RPMI7951 (cell line): ENCODE measurements at places on chromosomes 2 and 18. TPM values are rescaled to one million over a fixed set of nuclear protein-coding genes. Genes with fewer than 3 reads are reported as not detected.

GRCh38 chr18:2982452-2983269 is 30.3 kb downstream of the LPIN2 start:
- peak; percentile 8 for DNase-seq

DNA sequence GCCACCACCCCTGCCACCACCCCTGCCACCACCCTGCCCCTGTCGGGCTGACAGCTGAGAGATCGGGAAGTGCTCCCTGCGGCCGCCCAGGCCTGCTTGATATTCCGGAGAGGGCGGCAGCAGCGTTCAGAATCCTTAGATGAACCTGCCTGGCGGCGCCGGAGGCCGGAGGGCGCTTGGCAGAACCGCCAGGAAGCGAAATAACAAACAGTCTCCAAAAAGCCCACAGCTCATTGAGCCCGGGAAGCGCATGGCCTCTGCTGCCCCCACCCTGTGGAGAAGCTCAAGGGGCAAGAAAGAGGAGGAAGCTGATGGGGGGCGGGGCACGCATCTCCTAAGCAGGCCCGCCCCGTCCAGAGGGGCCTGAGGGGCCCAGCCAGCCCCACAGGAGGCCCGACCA is 92.2 kb upstream of the MBOAT2 start:
- DNase-seq, result peak; percentile 35

Gene HOXD11
- 0.10 TPM in 1 of 2 replicates, not detected in the other for total RNA-seq

- no peak for DNase-seq
Measured at GRCh38 chr18:33460681-33461080, 20.2 kb upstream of the CCDC178 start.

Gene IKZF2
- 3.8 and 4.1 TPM in 2 replicates for total RNA-seq

DNA sequence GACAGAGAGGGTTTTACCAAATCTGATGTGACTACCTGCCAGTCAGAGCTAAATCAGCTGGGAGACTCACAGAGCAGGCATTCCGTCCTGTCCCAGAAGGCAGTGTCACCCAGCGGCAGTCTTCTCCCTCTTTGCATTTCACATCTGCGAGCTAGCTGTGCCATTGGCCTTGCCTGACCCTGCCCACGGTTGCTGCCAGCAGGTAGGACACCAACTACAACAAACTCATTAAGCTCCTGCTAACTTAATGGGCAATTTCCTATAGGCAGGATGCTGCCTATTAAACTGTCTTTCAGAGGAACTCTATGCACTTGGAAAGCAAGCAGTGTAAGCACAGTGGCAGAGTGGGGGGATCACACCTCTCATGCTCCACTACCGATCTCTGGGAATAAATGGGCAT is 116.4 kb upstream of the CAPN13 start:
- DNase-seq, result no peak

- DNase-seq, result no peak
Measured at GRCh38 chr2:30180226-30180625, 33.4 kb downstream of the YPEL5 start.

DNA sequence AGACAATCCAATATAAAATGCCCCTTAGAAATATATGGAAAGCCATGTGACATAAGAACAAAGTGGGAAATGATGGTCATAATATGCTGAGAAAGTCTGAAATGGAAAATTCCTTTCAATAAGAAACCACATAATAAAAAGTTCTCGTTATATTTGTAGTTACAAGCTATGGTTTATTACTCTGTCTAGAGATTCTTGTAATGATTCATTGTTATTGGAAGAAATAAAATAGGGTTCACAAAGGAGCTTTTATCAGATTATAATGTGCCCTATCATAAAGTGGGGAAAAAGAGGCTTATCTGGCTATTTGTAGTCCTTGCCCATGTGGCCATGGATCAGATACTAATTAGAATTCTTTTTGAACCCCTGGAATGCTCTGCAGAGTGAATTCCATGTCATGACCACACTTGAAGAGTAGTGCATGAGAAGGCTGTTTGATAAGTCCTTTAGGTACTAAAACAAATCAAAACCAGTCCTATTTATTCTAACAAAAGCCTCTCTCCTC is 420.7 kb upstream of the NRP2 start:
- DNase-seq, result peak; percentile 14

DNA sequence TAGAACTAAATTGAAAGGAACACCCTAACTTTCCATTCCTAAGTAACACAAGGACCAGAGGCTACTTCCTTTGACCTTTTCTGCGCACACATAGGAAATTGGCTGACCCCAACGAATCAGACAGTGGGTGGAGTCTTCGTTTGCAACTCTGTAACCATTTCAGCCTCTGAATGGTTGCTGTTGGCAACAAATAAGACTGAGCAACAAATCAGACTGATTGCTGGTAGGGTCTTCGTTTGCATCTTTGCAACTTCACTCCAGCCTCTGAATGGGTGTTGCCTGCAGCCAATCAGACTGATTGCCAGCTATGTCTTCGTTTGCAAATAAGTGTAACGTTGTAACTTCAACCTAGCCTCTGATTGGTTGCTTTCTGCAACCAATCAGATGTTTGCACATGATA is 34.6 kb downstream of the USP40 start:
- DNase-seq, result no peak

Gene SERPINB11
- total RNA-seq, result not detected in 2 replicates

GRCh38 chr2:143422681-143423080 is 293.5 kb downstream of the ARHGAP15 start:
- DNase-seq, result no peak

DNA sequence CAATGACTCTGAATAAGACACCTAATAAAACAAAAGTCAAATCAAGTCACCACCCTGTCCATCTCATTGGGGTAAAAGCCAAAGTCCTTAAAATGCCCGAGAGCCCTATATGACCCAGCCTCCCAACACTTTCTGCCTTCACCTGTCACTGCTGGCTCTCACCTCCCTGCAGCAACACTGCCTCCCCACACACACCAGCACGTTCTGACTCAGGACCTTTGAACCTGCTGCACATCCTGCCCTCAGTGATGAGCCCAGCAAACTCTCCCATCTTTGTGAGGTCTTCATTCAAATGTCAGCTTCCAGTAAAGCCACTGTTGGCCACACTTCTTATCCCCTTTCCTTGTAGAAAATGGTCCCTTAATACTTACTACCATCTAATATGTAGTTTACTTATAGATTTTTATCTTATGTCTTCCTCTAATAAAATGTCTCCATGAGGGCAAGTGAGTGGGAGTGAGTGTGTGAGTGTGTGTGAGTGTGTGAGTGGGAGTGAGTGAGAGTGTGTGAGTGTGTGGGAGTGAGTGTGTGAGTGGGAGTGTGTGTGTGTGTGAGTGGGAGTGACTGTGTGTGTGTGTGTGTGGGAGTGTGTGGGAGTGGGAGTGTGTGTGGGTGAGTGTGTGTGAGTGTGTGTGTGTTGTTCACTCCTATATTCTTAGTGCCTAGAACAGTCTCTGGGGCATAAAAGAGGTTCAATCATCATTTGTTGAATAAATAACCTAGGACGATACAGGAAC is 504.7 kb downstream of the EIPR1 start:
- DNase-seq, result no peak

DNA sequence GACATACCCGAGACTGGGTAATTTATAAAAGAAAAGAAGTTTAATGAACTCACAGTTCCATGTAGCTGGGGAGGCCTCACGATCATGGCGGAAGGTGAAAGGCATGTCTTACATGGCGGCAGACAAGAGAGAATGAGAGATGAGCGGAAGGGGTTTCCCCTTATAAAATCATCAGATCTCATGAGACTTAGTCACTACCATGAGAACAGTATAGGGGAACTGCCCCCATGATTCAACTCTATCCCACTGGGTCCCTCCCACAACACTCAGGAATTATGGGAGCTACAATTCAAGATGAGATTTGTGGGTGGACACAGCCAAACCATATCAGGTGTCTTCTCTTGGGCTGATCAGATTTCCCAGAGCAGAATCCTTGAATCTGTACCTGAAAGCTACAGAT is 617.3 kb upstream of the ID2 start:
- DNase-seq, result no peak

GRCh38 chr2:149084924-149085795 is 46.7 kb downstream of the LYPD6B start:
- peak; percentile 26 for DNase-seq

- peak; percentile 61 for DNase-seq
Measured at GRCh38 chr2:177147093-177147694, 65.4 kb upstream of the HNRNPA3 start.

DNA sequence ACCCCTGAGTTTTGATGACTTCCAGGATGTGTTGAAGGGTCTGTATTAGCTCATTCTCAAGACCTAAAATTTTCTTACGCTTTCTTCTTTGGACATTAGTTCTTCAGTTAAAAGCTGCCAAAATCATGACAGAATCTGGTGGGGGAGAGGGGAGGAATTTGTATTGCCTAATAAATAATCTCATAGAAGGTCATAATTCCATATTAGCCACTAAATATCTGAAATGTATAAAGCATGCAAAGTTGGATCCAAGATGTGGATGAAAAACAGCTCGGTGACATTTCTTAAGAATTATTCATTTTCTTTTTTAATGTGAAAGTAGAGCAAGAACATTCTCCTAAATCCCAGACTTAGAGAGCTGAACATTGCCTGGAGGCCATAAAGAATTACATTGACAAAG is 120.1 kb downstream of the MMADHC start:
- no peak for DNase-seq

DNA sequence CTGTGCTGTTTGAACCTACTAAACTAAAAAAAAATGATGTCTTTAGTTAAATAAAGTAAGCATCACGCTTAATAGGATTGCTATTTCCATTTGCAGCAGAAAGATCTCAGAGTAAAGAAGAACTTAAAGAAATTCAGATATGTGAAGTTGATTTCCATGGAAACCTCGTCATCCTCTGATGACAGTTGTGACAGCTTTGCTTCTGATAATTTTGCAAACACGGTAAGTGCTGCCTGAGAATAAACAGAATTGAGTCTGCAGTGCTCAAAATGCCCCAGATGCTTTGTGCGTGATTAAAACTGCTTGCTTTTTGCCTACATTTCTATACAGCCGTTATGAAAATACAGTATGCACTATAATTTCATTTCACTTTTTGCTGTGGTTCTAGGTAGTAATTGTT is 3.9 kb downstream of the CDCA7 start:
- DNase-seq, result no peak

DNA sequence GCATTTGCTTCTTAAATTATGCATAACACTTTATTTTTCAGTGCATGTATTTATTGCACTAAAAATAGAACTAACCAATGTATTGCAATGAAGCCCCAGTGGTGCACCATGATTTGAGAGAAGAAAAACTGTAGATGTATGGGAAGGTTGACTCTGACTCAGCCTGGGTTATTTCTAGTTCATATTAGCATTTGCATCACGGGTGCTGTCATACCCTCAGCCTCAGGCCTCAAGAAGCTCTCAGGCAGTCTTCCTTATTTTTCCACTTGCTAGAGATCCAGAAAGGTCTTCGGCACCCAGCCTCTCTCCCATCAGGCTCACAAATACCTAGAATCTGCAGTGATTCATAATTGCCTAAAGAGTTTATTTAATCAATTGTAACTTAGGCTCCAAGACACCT is 148.0 kb downstream of the DNER start:
- peak; percentile 50 for DNase-seq

- peak; percentile 60 for DNase-seq
Measured at GRCh38 chr2:17857021-17857420, 21.4 kb upstream of the KCNS3 start.

DNA sequence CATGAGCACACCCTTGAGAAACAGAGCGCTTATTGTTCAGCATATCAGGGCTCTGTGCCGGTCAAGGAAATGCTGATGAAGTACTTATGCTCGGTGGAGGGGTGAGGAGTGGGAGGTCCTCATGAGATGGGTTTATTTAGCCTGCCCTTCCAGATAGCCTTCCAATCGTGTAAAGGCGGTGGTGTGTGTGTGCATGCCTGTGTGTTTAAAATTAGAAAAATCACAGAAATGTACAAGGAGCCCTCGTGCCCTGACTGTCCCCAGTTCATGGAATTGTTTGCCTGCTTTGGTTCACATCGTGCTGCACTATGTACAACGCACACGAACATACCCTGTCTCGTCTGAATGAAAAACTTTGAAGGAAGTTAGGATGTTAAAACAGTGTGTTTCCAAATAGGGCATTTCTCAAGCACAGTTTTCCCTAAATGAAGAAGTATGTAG is 158.6 kb downstream of the AQP4 start:
- no peak for DNase-seq

GRCh38 chr2:25539136-25539535 is 134.2 kb downstream of the DTNB start:
- DNase-seq, result no peak

GRCh38 chr2:127591221-127591923 is 54.6 kb upstream of the GPR17 start:
- DNase-seq, result peak; percentile 61
